ENCODE measurements at places on chromosomes 4 and X. TPM values are rescaled to one million over a fixed set of nuclear protein-coding genes. Genes with fewer than 3 reads are reported as not detected.

DNA sequence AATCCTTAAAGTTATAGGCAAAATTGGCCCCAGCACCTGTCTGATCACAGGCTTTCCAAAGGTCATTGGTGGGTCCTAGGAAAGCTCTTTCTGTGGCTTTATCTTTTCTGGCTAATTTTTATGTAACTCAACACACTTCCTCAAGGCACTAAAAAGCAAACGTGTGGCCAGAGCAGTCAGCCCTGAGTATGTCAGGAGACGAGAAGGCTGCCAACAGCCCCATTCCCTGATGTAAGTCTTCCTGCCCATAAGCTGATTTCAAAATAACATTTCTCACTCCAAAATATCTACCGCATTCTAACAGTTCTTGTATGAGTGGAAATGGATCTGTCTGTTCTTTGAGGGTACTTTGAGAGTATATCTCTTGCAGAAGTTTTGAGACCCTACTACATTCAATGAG, 25.5 kb upstream of the FUNDC1 start:
- DNase-seq, result peak; percentile 50

DNA sequence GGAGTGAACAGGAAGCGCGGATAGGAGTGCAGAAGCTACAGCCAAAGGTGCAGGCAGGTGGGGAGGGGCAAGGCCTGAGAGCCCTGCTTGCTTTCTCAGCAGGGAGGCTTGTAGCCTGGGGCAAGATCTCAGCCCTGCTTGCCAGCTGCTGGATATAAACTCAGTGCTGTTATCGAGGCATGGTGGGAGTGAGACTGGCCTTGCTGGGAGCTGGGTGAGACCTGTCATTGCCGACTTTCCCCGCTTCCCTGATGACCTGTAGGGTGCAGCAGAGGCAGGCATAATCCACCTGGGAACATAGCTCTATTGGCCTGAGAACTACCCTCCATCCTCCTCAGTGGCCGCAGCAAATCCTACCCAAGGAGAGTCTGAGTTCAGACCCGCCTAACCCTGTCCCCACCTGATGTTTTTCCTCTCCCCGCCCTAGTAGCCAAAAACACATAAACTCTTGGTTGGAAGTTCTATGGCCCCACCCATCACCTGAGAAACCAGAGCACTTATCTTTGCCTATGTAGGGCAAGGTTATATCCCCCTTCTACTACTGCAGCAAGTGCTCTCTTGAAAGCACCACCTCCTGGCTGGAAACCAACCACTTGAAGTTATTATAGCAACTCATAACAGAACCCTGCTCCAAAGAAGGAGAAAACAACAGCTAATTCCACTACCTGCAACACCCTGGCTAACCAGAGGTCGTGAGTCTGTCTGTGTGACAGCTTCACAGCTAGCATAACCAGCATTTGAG, 80.7 kb downstream of the FHIP1A start:
- no peak for DNase-seq

GRCh38 chrX:25674776-25675175, 463.4 kb upstream of the MAGEB18 start:
- no peak for DNase-seq

The TIGD4 gene
- 0.13 TPM for total RNA-seq

- DNase-seq, result no peak
These were observed 97.2 kb upstream of the STS start for GRCh38 chrX:7050271-7050670.
